Myocyte (in vitro differentiated cells): ENCODE measurements at places on chromosomes 7 and 10. TPM values are rescaled to one million over a fixed set of nuclear protein-coding genes. Genes with fewer than 3 reads are reported as not detected.

DNA sequence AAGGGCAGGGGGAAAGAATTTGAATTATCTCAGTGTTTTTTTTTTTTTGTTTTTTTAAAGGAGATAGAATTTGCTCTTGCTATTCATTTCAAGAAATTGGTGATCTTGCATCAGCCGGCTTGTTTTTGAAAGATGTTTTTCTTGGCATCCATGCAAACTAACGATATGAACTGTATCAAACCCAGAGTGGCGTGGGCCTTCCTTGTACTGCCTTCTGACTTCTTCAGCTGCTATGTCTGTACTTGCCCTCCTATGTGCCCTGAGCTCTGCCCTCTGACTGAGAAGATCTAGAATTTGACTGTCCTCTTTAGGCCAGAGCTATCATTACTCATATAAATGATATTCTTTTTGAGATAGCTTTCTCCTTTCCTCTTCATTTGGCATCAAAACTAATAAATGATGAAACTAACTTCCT is 183.1 kb downstream of the EXOC4 start:
- DNase-seq, result peak; percentile 76

MRLN gene
- total RNA-seq, result 227 and 432 TPM in 2 replicates

LOXL4 gene
- 0.64 and 0.88 TPM in 2 replicates for total RNA-seq

DNA sequence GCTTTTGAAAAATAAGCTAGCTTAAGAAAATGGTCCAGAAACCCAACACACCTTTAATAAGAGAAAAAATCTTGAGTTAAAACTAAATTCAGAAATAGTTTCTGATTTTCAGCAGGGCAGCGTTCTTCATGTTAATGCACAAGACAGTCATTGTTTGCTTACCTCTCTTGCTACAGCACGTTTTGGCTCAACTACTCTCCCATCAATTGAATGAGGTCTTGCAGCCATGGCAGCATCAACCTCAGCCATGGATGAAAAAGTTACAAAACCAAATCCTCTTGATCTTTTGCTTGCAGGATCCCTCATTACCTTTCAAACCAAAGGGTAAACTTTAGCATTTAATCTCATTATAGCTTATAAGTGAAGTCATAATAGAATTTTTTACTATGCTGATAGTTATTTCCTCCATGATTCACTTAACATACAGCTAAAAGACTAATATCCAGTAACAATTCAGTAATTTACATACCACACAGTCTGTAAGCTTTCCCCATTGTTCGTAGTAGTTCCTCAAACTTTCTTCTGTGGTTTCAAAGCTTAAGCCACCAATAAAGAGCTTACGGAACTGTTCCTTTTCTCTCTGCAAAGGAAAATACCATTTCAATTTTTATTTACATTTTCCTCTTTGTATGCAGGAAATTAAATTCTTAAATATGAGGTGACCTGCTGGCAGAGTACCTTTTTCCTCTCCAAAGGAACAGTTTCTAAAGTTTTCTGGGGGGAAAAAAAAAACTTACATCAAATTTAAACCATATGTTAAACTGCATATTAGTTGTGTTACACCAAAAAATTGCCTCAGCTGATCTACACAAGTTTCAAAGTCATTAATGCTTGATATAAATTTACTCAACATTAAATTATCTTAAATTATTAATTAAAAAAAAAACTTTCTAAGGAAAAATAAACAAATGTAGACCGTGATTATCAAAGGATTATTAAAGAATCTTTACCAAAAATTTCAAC is 3.1 kb downstream of the HNRNPA2B1 start:
- no peak for DNase-seq

DNA sequence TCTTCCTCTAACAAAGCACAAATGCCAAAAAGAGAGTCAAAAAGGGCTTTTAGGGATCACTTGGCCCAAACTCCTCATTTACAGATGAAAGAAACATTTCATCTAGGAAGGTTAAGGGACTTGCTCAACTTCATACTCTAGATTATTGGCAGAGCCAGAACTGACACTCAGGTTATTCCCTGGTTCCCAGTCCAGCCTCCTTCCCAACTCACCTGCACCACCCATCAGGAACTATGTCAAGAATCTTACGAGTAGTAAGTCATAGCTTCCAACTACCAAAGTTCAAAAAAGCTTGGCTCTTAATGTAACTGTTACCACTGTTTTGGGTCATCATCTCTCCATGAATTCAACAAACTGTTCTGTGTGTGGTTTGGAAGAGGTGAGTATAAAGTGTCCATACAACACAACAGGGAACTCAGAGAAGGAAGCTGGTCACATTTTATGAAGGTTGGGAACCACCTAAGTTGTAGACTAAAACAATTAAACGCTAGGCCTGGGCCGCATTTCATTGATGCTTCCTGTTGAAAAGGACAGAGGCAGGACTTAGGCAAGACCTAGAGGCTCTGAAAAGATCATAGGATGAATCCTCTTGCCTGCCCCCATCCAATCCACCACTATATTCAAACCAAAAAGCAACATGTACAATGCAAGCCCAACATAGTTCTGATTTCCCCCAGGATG is 9.1 kb downstream of the PIK3AP1 start:
- no peak for DNase-seq

DNA sequence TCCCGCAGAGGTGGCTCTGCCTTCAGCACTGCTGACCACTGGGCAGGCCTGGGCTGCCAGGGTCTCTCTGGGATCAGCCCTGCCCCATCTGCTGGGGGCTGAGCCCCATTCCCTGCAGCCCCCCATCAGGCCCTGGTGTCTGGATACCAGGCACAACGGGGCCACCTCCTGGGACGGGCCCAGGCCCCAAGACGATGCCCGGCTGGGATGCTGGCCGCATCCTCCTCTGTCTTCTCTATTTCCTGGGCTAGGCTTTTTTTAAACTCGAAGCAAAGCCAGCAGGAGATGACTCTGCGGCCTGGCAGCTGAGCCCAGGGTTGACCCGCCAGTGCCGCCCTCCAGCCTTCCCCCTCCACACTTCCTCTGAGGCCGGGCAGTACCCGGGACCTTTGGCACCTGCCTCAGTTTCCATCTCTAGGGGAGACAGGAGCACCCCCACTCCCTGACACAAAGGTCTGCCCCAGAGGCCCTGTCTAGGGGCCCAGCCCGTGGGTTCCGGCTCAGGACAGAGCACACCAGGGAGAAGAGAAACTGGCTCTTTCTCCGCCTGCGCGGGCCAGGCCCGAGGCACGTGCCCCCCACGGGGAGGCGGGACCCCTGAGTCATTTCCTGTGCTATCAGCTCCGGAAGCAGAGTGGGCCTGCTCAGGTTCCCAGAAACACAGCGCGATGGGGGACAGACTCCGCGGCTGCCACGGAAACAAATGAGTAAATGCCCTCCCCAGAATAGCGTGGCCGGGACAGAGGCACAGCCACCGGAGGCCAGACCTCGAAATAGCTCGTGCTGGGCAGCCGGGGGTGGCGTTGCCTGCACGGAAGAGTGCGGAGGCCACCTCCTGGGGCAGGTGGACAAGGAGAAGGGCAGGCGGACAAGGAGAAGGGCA is 84.6 kb upstream of the PDGFA start:
- peak; percentile 40 for DNase-seq

GRCh38 chr10:59387951-59388670 is 25.8 kb upstream of the FAM13C start:
- peak; percentile 98 for DNase-seq

SERPINE1 gene
- 26.6 and 31.9 TPM in 2 replicates for total RNA-seq

DNA sequence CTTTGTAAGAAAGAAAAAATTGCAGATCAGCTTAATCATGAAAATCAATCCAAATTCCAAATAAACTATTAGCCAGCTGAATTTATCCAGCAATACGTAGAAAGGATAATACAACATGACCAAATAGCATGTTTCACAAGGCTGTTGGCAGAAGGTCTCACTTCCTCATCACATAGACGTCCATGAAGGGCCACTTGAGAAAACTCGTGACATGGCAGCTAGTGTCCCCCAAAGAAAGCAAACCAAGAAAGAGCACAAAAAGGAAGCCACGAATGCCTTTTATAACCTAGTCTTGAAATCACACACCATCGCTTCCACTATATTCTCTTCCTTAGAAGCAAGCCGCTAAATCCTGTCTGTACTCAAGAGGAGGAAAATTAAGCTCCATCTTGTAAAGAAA is 105.6 kb upstream of the NRBF2 start:
- DNase-seq, result no peak

RAMP3 gene
- total RNA-seq, result not detected in 2 replicates

DNA sequence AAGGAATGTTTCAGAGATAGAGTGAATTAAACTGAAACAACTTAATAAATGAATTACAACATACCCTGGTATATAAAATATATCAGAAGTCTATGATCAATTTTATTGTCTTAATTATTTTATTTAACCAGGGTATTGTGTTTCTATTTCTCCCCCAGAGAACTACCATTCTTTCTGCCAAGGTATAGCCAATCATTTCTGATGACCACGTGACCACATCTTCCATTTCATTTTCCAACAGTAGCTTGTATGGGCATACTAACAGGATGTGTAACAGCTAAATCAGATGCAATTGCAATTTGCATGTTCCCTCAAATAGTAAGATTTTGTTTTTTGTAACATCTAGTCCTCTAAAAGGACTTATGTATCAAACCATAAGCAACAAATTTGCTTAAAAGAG is 123.9 kb upstream of the COL1A2 start:
- no peak for DNase-seq

DNA sequence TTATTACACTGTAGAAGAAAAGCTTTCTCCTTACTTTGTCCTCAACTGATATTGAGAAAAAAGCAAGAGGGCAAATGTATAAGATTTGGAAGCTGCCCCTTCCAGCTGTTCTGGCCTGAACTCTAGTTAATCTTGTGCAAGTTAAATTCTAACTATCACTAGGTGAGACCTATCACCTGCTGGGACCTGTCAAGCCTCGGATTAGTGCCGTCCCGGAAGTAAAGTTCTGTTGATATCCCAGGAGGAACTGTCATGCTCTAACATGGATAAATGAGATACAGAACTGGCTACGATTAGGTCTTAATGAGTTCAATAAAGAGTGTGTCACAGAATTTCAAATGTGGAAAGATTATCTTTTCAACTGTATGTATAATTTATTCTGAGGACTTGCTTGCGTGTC is 1.2 kb upstream of the BPGM start:
- no peak for DNase-seq

TSPAN33 gene
- 132 and 153 TPM in 2 replicates for total RNA-seq

- peak; percentile 44 for DNase-seq
Measured at GRCh38 chr7:53383131-53383530, 347.7 kb downstream of the POM121L12 start.

ELFN1 gene
- not detected in 2 replicates for total RNA-seq

FOXP2 gene
- total RNA-seq, result 0.64 and 1.8 TPM in 2 replicates

- DNase-seq, result no peak
Measured at GRCh38 chr10:7255517-7255916, 155.3 kb downstream of the SFMBT2 start.

FAM25G gene
- total RNA-seq, result not detected in 2 replicates
